ENCODE measurements at places on chromosomes 13 and 19.
A peak's percentile ranks its signal among the peaks of the same experiment; 100 is the strongest.

DNA sequence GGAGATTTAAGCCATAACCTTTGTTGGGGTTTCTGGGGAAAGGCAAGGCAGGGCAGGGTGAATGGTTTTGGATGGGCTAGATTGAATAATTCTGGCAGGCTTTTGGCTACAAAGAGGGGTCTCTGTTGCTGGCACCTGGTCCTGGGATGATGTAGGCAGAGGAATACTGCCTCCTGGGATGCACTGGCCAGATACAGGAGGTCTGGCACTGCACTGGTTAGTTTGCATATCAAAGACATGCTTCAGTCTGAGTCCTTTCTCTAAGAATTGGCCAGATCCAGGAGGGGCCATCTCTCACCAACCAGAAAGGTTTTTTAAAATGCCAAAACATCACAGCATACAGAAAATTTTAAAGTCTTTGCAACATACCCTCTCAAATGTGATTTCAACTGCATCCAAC is 8.0 kb upstream of the MEDAG start:
- DNase-seq, result no peak
- H3K4me3 ChIP-seq, result no peak overlapping the region
- no peaks in the 10 kb centered on the region for H3K36me3 ChIP-seq
- H3K27ac ChIP-seq, result peak overlapping the region; percentile 76
- peaks cover 4% of the 10 kb centered on the region for H3K27me3 ChIP-seq
- peaks cover 21% of the 10 kb centered on the region for H3K4me1 ChIP-seq

DNA sequence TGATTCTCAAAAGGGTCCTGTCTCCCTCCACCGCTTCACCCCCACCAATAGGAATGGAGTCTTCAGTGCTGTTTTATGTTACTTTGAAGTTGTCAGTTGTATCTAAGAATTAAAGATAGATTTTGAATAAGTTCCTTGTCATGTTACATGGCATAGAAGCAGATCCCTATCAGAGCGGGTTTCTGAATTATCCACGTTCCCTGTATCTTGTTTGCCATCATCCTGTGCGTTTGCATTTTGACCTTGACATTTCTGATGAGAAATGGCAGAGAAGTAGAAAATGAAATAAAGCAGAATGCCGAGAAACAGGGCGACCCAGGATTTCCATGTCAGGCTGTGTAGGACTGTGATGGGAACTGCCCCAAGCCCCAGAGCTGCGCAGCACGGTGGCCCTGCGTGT is 120.7 kb upstream of the RNF113B start:
- no peak for DNase-seq
- no peak overlapping the region for H3K4me3 ChIP-seq
- H3K36me3 ChIP-seq, result no peaks in the 10 kb centered on the region
- peaks cover 44% of the 10 kb centered on the region for H3K4me1 ChIP-seq

DNA sequence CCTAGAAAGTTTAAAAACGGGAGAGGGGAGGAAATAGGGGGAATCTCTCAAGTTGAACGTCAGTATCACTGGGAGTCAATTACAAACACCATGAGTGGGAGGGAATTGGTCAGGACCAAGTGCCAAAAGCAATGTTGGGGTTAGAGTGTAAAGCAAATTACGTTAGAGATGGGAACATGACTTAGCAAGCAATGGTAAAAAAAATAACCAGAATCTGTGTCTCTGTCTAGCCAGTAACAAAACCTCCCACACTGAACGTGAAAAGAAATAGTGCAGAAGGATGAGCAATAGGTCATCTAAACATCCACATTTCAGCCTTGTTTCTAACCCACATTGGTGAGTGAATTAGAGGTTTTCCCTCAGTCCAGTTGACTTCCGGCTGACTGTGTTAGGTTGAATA is 242.2 kb downstream of the COG6 start:
- no peak for DNase-seq
- no peaks in the 10 kb centered on the region for H3K4me1 ChIP-seq

DNA sequence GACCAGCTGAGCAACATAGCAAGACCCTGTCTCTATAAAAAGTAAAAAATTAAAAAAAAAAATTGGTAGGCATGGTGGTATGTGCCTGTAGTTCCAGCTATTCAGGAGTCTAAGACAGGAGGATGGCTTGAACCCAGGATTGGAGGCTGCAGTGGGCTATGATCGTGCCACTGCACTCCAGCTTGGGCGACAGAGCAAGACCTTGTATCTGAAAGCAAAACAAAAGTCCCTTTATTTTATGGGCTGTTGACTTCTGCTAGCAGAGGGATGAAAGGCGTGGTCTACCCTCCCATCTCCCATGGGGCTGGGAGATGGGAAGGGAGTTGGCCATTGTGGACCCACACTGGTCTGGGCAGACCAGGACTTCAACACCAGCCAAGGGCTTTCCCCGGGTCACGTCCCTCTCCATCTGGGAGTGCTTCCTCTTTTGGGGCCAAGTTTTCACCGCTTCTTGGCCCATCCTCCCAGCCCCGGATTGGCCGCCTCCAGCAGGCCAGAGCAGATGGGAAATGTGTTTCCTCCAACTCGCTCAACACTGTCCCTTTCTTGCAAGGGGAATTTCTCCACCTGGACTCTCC is 2.2 kb upstream of the TNFSF9 start:
- no peak for DNase-seq
- H3K4me3 ChIP-seq, result no peak overlapping the region
- no peak overlapping the region for H3K27ac ChIP-seq
- no peaks in the 10 kb centered on the region for H3K36me3 ChIP-seq
- peaks cover 34% of the 10 kb centered on the region for H3K4me1 ChIP-seq
- peaks cover 14% of the 10 kb centered on the region for H3K27me3 ChIP-seq

- no peak for DNase-seq
- no peaks in the 10 kb centered on the region for H3K27me3 ChIP-seq
- H3K4me1 ChIP-seq, result no peaks in the 10 kb centered on the region
- H3K27ac ChIP-seq, result no peak overlapping the region
- no peaks in the 10 kb centered on the region for H3K36me3 ChIP-seq
Observed at GRCh38 chr13:65093357-65093756, 2136.8 kb downstream of the PCDH9 start.

DNA sequence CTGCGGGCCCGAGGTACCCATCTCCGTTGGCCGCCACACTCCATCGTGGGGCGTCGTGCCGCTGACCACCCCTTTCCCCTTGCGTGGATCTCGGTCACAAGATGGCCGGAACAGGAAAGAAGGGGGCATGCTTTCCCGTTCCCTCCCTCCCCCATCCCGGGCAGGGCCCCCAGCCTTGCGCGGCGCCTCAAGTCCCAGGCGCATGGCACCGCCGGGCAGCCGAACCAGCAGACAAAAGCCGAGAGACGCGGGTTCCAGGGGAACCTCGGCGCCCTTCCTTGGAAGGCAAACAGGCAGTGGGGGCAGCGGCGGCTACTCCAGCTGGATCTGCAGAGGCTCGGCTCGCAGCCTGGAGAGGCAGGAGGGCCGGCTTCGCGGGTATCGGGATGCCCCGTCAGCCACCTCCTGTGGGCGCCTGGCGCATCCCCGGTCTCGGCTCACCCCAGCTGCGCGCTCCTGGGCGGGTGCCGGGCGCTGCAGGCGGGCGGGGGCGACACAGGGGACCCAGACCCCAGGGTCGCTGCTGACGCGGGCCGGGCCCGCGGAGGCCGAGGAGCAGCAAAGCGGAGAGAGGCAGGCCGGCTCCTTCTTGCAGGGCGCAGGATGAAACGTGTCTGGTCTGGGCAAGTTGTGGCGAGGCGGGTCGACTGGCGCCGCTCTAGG is 439 bp downstream of the DZIP1 start:
- no peaks in the 10 kb centered on the region for H3K36me3 ChIP-seq
- peaks cover 29% of the 10 kb centered on the region for H3K4me1 ChIP-seq
- peak overlapping the region; percentile 28 for H3K27ac ChIP-seq
- H3K4me3 ChIP-seq, result peak overlapping the region; percentile 59

DNA sequence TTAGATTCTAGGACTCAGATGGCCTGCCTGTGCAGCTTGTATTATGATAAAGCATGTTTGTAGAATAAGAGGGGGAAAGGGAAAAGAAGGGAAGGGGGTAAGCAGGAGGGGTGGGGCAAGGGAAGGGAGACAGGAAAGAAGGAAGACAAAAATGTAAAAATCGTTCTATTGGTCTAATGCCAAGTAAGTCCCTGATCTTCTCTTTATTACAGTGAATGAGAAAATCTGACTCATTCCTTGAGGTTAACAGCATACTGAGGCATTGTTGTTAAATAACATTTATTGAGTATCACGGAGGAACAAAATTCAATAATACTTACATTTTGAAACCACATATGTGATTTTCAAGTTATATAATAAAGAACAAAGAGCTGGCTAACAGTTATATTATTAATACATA is 1534.7 kb downstream of the OLFM4 start:
- no peak overlapping the region for H3K4me3 ChIP-seq
- no peaks in the 10 kb centered on the region for H3K27me3 ChIP-seq
- H3K36me3 ChIP-seq, result no peaks in the 10 kb centered on the region
- H3K4me1 ChIP-seq, result no peaks in the 10 kb centered on the region
- H3K27ac ChIP-seq, result no peak overlapping the region
- no peak for DNase-seq

GRCh38 chr13:94419304-94419924 is 60.1 kb downstream of the DCT start:
- H3K27me3 ChIP-seq, result peaks cover 3% of the 10 kb centered on the region
- H3K4me3 ChIP-seq, result no peak overlapping the region
- no peak for DNase-seq
- no peaks in the 10 kb centered on the region for H3K4me1 ChIP-seq

DNA sequence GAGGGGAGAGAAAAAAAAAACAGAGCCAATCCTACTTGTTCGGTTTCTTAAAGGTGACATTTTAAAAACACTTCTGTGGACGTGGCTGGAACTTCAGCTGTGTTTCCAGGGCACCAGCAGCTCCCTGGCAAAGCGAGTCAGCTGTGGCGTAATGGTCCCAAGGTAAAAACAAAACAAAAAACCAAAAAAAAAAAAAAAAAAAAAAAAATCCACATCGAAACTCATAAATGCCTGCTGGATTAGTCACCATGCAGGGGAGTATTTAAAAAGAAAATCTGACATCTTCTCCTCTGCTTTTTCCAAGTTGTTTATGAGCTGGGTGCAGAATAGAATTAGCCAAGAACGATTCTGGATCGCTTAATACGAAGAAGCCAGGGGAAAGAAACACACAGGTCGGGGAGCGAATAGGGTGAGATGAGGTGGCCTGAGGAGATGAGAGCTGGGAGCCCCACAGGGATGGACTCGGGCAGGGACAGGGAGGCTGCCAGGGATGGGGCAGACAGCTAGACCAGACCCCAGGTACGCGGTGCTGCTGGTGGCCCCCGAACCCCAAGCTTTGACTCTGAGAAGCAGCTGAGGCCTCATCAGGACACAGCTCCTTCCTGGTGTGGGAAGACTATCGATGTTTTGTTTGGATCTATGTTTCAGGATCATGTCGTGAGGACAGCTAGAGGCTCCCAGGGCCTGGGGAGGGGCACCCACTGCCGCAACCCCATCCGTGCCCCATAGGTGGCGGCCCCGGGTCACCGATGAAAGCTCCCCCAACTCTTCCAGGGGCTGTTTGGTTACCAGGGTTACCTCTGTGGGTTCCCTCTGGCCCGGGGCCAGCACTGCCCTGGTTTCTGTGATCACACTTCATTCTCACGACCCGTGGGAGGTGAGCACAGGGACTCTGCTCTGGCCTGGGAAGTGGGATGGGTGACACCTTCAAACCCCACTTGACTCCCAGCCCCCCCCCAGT is 3.1 kb upstream of the CTXN1 start:
- DNase-seq, result peak; percentile 79
- H3K27ac ChIP-seq, result peak overlapping the region; percentile 83
- peaks cover 38% of the 10 kb centered on the region for H3K36me3 ChIP-seq
- no peaks in the 10 kb centered on the region for H3K27me3 ChIP-seq
- peak overlapping the region; percentile 11 for H3K4me3 ChIP-seq

GRCh38 chr13:60347174-60347573 is 49.8 kb upstream of the TDRD3 start:
- no peaks in the 10 kb centered on the region for H3K36me3 ChIP-seq
- H3K4me3 ChIP-seq, result no peak overlapping the region
- no peaks in the 10 kb centered on the region for H3K27me3 ChIP-seq
- no peak overlapping the region for H3K27ac ChIP-seq
- no peaks in the 10 kb centered on the region for H3K4me1 ChIP-seq

DNA sequence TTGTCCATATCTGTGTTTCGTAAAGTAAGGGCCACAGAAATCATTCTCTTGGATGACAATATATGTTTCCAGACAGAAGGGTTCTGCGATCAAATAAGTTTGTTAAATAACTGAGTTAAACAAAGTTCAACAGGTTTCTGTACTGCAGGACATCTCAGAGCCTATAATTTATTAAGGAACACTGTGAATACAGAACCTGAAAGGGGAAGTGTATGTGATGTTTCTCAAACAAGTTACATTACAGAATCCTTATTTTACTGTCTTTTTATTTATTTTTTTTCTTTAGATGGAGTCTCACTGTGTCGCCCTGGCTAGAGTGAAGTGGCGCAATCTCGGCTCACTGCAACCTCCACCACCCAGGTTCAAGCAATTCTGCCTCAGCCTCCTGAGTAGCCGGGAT is 55.4 kb upstream of the GTF2F2 start:
- no peaks in the 10 kb centered on the region for H3K27me3 ChIP-seq
- no peak overlapping the region for H3K27ac ChIP-seq
- H3K4me3 ChIP-seq, result no peak overlapping the region
- no peaks in the 10 kb centered on the region for H3K4me1 ChIP-seq
- no peak for DNase-seq

GRCh38 chr19:50906217-50906616 is 5.0 kb downstream of the KLK4 start:
- H3K4me3 ChIP-seq, result no peak overlapping the region
- H3K36me3 ChIP-seq, result no peaks in the 10 kb centered on the region
- H3K27ac ChIP-seq, result no peak overlapping the region
- H3K27me3 ChIP-seq, result peaks cover 53% of the 10 kb centered on the region

- no peak for DNase-seq
- no peaks in the 10 kb centered on the region for H3K27me3 ChIP-seq
- H3K27ac ChIP-seq, result peak overlapping the region; percentile 74
- H3K4me1 ChIP-seq, result peaks cover 40% of the 10 kb centered on the region
- H3K36me3 ChIP-seq, result no peaks in the 10 kb centered on the region
Observed at GRCh38 chr13:73370066-73370465, 311.3 kb downstream of the KLF5 start.

DNA sequence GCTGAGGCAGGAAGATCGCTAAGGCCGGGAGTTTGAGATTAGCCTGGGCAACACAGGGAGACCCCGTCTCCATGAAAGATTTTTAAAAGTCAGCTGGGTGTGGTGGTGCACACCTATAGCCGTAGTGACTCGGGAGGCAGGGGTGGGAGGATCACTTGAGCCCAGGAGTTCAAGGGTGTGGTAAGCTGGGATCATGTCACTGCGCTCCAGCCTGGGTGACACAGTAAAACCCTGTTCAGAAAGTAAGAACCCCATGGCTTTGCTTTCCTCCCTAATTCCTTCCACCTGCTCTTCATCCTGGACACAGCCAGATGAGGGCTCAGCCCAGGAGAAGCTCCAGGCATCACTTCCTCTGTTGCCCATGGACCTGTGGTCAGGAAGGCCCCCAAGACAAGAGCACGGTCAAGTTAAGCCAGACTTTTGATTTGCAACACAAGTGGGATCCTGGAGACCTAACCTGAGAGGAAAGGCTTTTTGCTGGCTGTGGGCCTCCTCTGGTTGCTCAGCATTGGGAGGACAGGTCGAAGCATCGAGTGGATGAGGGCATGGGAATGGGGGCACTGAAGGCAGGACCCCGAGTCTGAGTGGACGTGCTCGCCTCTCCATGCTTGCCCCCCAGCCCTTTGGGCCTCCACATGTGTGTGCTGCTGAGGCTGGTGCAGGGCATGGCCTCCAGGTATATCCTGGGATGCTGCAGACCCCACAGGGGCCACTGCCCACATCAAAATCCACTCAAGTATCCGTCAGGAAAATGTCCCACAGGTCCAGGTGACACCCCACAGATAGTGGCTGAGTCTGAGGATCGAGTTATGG is 25.4 kb downstream of the TUBA3C start:
- no peak for DNase-seq
- H3K27me3 ChIP-seq, result no peaks in the 10 kb centered on the region
- H3K27ac ChIP-seq, result no peak overlapping the region
- no peaks in the 10 kb centered on the region for H3K4me1 ChIP-seq

- no peak overlapping the region for H3K4me3 ChIP-seq
- H3K27me3 ChIP-seq, result no peaks in the 10 kb centered on the region
- H3K36me3 ChIP-seq, result no peaks in the 10 kb centered on the region
- H3K27ac ChIP-seq, result no peak overlapping the region
Observed at GRCh38 chr13:59879281-59879680, 284.4 kb downstream of the DIAPH3 start.

Data from suprapubic skin (tissue), 4 donors.